GM23248 (cell line): ENCODE measurements at places on chromosomes 7 and 10. TPM values are rescaled to one million over a fixed set of nuclear protein-coding genes. Genes with fewer than 3 reads are reported as not detected.

DNA sequence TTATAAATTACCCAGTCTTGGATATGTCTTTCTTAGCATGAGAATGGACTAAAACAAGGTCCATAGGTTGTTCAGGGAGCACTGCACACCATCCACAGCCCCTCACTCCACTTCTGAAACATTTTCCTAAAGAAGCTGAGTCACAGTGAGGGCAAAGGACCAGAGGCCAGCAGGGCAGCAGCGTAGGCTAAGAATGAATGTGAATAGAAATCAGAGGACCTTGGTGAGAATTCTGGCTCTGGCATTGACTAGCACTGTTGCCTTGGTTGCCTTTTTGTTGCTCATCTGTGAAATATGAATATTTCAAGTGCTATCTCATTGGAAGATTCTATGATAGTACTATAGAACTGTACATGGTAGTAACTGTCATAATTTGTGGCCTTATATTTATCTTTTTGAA lies 41.7 kb upstream of the TOMM7 start:
- no peak overlapping the region for H3K4me3 ChIP-seq
- peak overlapping the region; percentile 84 for H3K27ac ChIP-seq
- DNase-seq, result peak; percentile 69

- H3K27ac ChIP-seq, result no peak overlapping the region
- H3K4me1 ChIP-seq, result no peaks in the 10 kb centered on the region
- H3K4me3 ChIP-seq, result no peak overlapping the region
- no peaks in the 10 kb centered on the region for H3K36me3 ChIP-seq
- peaks cover 89% of the 10 kb centered on the region for H3K27me3 ChIP-seq
Measured at GRCh38 chr10:100759331-100759730, 13.9 kb downstream of the PAX2 start.

- no peak overlapping the region for H3K27ac ChIP-seq
- peaks cover 9% of the 10 kb centered on the region; the same call in 1 of the 2 replicates for H3K4me1 ChIP-seq
- H3K4me3 ChIP-seq, result no peak overlapping the region
- peaks cover 8% of the 10 kb centered on the region; the same call in 1 of the 2 replicates for H3K36me3 ChIP-seq
- no peaks in the 10 kb centered on the region for H3K27me3 ChIP-seq
Measured at GRCh38 chr7:87852306-87852705, 23.9 kb downstream of the SLC25A40 start.

GRCh38 chr10:70587045-70587658 lies 15.4 kb downstream of the PRF1 start:
- H3K4me3 ChIP-seq, result no peak overlapping the region
- H3K27ac ChIP-seq, result no peak overlapping the region
- peaks cover 35% of the 10 kb centered on the region for H3K27me3 ChIP-seq
- no peaks in the 10 kb centered on the region for H3K36me3 ChIP-seq
- no peak for DNase-seq
- H3K4me1 ChIP-seq, result no peaks in the 10 kb centered on the region

GRCh38 chr7:7703427-7703826 lies 15.0 kb downstream of the RPA3 start:
- DNase-seq, result no peak
- no peak overlapping the region for H3K4me3 ChIP-seq
- peaks cover 18% of the 10 kb centered on the region for H3K4me1 ChIP-seq
- H3K27ac ChIP-seq, result no peak overlapping the region
- H3K27me3 ChIP-seq, result no peaks in the 10 kb centered on the region

DNA sequence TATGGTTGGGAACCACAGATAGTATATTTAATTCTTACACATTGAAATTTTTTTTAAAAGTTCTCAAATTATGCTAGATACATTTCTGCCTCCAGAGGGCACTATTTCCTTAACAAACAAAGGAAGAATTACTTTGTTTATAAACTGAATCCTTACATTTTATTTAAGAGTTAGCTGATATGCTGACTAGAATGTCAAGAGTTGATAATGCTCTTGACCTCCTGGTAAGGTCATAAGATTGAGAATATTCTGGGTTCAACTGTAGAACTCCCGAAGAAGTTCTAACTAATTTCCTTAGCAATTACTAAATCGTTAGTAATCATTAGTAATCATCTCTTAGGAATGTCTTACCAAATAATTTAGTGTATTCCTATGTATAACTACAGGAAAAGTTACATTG lies 95.3 kb upstream of the CYP26C1 start:
- peak overlapping the region; percentile 54 for H3K4me3 ChIP-seq
- H3K4me1 ChIP-seq, result peaks cover 28% of the 10 kb centered on the region
- H3K27ac ChIP-seq, result peak overlapping the region; percentile 43
- peak; percentile 62 for DNase-seq
- H3K36me3 ChIP-seq, result no peaks in the 10 kb centered on the region

- H3K4me3 ChIP-seq, result peak within 1 kb of the TSS; percentile 47
- DNase-seq, result peak; percentile 25
- no peaks in the 10 kb centered on the region for H3K36me3 ChIP-seq
- H3K27ac ChIP-seq, result no peak within 1 kb of the TSS
- peaks cover 3% of the 10 kb centered on the region; the same call in 1 of the 2 replicates for H3K4me1 ChIP-seq
- H3K27me3 ChIP-seq, result peaks cover 65% of the 10 kb centered on the region
Measured at GRCh38 chr7:29146057-29146706, at the start of gene CPVL. TSS of gene CPVL (minus strand) at chr7:29146537. CDS start at chr7:29121061, 25,476 bp downstream.

DNA sequence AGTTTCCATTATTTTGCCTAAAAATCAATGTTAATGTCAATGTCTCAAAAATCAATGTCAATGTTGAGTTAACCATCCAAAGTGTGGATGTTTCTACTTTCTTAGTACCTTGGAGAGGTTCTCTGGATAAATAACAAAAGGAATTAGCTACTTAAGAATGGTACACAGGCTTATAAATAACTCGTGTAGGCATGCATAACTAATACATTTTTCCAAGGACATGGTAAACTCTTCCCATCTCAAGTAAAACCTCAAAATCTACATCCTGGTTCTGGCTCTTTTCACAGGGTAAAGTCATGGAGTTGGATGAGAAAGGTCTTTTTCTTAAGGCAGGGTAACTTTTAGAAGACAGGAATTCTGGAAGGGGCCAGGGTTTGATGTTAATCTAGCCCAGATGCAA lies 59.9 kb downstream of the CAV1 start:
- peak overlapping the region; percentile 98; the same call in 1 of the 2 replicates for H3K27ac ChIP-seq
- H3K4me3 ChIP-seq, result no peak overlapping the region
- no peaks in the 10 kb centered on the region for H3K36me3 ChIP-seq

DNA sequence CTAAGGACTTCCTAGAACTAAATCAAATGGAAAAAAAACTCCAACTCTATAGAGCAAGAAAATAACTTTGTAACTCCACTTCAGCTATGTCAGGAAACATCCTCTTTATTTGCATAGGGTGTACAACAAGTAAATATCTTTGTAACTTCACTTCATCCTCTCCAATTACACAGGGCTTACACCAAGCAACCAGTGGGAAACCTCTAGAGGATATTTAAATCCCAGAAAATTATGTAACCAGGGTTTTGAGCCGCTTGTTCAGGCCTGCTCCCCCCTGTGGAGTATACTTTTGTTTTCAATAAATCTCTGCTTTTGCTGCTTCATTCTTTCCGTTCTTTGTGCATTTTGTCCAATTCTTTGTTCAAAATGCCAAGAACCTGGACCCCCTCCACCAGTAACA lies 22.2 kb downstream of the LIPJ start:
- no peak overlapping the region for H3K27ac ChIP-seq
- no peak for DNase-seq
- no peaks in the 10 kb centered on the region; the same call in 1 of the 2 replicates for H3K27me3 ChIP-seq
- no peaks in the 10 kb centered on the region for H3K4me1 ChIP-seq

GRCh38 chr10:71473671-71474599 lies 77.2 kb downstream of the CDH23 start:
- no peak overlapping the region for H3K27ac ChIP-seq
- H3K27me3 ChIP-seq, result peaks cover 46% of the 10 kb centered on the region

GRCh38 chr7:610531-611280 lies 91.1 kb upstream of the PDGFA start:
- DNase-seq, result peak; percentile 11
- no peaks in the 10 kb centered on the region for H3K27me3 ChIP-seq
- no peak overlapping the region for H3K4me3 ChIP-seq
- H3K4me1 ChIP-seq, result no peaks in the 10 kb centered on the region
- H3K36me3 ChIP-seq, result no peaks in the 10 kb centered on the region

DNA sequence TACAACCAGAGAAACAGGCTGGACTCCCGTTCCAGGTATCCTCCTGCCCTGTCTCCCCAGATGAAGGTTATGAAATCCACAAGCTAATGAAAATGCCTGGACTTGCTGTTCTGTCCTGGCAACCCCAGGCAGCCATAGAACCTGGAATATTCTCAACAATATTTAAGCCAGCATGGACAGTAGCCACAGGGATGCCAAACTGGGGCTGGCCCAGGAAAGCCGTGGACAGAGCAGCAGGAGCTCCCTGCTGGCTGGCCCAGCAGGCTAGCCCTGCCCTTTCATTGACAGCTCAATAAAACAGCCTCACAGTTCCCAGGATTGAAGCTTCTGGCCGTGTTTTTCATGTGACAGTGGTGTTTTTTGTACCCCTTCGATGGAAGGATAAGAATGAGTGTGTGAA lies 230.6 kb downstream of the BMPER start:
- H3K27ac ChIP-seq, result peak overlapping the region; percentile 95
- no peaks in the 10 kb centered on the region for H3K27me3 ChIP-seq
- no peak overlapping the region for H3K4me3 ChIP-seq
- peaks cover 3% of the 10 kb centered on the region; the same call in 1 of the 2 replicates for H3K36me3 ChIP-seq
- H3K4me1 ChIP-seq, result peaks cover 42% of the 10 kb centered on the region
- DNase-seq, result peak; percentile 46

DNA sequence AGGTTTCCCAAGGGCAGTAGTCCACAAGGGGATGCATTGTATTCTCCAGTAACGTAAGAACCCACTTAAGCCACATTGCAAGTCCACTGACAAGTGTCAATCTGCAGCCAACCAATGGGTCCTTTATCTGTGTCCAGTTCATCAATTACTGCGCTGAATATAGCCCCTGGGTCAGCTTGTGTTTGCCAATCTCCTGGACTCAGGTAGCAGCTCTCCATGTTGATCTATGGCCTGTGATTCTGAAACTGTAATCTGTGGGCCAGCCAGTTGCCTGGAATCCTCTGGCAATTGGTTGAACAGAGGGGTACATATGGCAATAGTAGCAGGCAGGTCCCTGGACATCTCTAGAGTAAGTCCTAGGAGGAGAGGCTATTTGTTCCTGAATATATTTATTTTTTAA lies 8.8 kb upstream of the TMEM248 start:
- no peaks in the 10 kb centered on the region for H3K36me3 ChIP-seq
- no peak overlapping the region for H3K4me3 ChIP-seq
- no peaks in the 10 kb centered on the region for H3K27me3 ChIP-seq
- H3K27ac ChIP-seq, result no peak overlapping the region
- H3K4me1 ChIP-seq, result no peaks in the 10 kb centered on the region

GRCh38 chr7:128938544-128939074 lies 882 bp downstream of the IRF5 start:
- peak overlapping the region; percentile 65 for H3K4me3 ChIP-seq
- no peaks in the 10 kb centered on the region for H3K4me1 ChIP-seq
- no peaks in the 10 kb centered on the region for H3K36me3 ChIP-seq
- peak; percentile 22 for DNase-seq
- no peak overlapping the region for H3K27ac ChIP-seq
- peaks cover 37% of the 10 kb centered on the region for H3K27me3 ChIP-seq

GRCh38 chr10:86261941-86262687 lies 104.5 kb downstream of the GRID1 start:
- no peak overlapping the region for H3K4me3 ChIP-seq
- DNase-seq, result peak; percentile 6
- no peaks in the 10 kb centered on the region for H3K4me1 ChIP-seq
- no peaks in the 10 kb centered on the region for H3K36me3 ChIP-seq
- H3K27ac ChIP-seq, result no peak overlapping the region

DNA sequence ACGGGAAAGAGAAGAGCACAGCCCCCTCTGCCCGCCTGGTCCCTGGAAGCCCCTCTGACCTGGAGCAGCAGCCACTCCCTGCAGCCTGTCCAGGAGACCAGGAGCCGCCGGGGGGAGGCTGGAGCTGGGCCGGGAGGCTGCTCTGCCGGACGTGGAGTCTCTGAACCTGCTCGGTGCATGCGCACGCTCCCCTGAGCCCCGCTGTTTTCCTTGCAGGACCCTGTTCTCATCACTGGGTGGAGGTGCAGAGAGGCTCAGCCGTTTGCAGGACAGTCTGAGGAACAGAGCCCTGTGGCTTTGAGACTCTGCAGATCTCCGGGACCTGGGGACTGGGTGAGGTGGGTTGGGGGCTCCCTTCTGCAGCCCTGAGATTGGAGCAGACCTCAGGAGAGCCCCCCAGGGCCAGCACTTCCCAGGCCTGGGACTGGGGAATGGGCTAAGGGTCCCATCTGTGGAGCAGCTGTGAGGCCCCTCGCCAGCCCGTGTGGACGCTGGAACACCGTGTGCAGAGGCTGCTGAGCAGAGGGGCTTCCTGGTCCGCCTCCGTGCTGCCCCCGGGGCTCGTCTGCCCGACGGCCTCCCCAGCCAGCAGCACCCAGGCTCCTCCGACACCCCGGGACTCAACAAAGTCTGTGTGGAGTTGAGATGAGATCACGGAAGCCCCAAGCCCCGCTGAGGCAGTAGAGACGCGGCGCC lies 48.5 kb upstream of the ADGRA1 start:
- no peak overlapping the region for H3K4me3 ChIP-seq
- peaks cover 46% of the 10 kb centered on the region for H3K27me3 ChIP-seq
- H3K4me1 ChIP-seq, result no peaks in the 10 kb centered on the region

- no peak for DNase-seq
- peaks cover 42% of the 10 kb centered on the region for H3K4me1 ChIP-seq
- peak overlapping the region; percentile 48 for H3K27ac ChIP-seq
- peak overlapping the region; percentile 91; the same call in 1 of the 2 replicates for H3K4me3 ChIP-seq
- peaks cover 51% of the 10 kb centered on the region for H3K36me3 ChIP-seq
Measured at GRCh38 chr7:33909318-33909717, 4.0 kb downstream of the BMPER start.

GRCh38 chr7:70670288-70670687 lies 461.7 kb upstream of the GALNT17 start:
- H3K27ac ChIP-seq, result no peak overlapping the region
- H3K4me1 ChIP-seq, result no peaks in the 10 kb centered on the region
- no peak overlapping the region for H3K4me3 ChIP-seq

- H3K4me3 ChIP-seq, result no peak overlapping the region
- H3K36me3 ChIP-seq, result no peaks in the 10 kb centered on the region
- H3K4me1 ChIP-seq, result no peaks in the 10 kb centered on the region
Measured at GRCh38 chr7:155998766-155999630, 186.7 kb upstream of the SHH start.

Gene SPDYE18
- not detected in 2 replicates for total RNA-seq

Gene HKDC1
- 0.13 and 0.32 TPM in 2 replicates for total RNA-seq

Gene SPDYE1
- not detected in 2 replicates for total RNA-seq

Gene PDZD7
- total RNA-seq, result 0.54 TPM in 1 of 2 replicates, not detected in the other

Gene GLRX3
- total RNA-seq, result 80.4 and 90.9 TPM in 2 replicates

Gene LLCFC1
- not detected in 2 replicates for total RNA-seq

Gene FOXI2
- not detected in 2 replicates for total RNA-seq

Gene DRGX
- total RNA-seq, result not detected in 2 replicates
